ENCODE measurements at places on chromosomes 1 and 21.

GRCh38 chr1:220182656-220183055 is 88.7 kb downstream of the IARS2 start:
- no peak for DNase-seq

DNA sequence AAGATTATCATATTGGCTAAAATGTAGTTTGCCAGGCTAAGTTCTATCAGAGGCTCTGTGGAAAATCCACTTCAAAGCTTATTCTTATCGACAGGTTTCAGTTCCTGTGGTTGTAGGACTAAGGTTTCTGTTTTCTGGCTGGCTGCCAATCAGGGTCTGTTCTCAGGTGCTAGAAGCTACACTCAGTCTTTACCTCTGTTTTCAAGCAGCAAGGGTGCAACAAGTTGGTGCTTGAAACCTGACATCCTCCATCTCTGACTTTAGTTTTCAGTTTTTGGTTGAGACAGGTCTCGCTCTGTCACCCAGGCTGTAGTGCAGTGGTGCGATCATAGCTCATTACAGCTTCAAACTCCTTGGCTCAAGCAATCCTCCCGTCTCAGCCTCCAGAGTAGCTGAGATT is 15.3 kb upstream of the TMCO2 start:
- DNase-seq: peak; percentile 48

DNA sequence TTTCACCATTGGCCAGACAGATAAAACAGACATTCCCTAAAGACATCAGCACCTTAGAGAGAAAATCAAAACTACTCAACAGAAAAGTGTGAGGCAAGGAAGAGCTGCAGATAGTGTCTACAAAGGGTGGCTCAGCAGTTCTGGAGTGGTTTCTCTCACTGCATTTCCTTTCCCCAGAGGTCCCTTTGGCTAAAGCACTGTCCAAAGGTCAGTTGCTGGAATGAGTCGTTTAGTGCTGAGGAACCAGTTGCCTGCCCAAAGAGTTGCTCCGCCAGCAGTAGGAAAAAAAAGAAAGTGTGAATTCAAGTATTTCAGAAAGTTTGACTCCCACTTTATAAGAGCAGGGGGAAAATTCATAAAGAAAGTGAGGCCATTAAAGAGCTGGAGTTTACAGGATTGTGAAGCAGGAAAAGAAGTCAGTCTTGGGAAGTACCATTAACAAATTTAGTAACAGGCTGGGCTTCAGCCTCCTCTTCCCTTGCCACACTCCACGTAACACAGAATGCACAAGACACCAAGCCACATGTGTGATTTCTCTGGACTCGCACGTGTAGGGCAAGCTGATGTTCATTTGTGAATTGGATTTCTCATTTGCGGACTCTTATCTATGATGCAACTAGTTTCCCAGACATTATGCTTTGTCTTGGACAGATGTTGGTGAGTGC is 122.2 kb downstream of the RUNX1 start:
- no peak for DNase-seq

DNA sequence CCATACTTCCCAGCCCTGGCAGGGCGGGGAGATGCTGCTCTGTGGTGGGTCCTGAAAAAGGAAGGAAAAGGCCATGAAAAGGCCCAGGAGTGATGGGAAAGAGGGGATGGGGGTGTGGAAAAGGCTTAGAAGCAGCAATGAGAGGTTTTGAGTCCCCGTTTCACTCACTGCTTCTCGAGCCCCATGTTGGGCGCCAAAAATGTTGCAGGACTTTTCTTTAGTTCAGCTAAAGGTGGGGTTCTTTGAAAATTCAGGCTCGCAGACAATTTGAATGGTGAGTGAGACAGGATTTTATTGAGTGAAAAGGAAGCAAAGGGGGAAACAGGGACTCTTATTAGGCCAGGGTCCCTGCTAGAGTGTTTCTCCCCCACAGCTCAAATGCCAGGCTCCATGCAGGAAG is 93.1 kb downstream of the MRPS6 start:
- DNase-seq: peak; percentile 5

DNA sequence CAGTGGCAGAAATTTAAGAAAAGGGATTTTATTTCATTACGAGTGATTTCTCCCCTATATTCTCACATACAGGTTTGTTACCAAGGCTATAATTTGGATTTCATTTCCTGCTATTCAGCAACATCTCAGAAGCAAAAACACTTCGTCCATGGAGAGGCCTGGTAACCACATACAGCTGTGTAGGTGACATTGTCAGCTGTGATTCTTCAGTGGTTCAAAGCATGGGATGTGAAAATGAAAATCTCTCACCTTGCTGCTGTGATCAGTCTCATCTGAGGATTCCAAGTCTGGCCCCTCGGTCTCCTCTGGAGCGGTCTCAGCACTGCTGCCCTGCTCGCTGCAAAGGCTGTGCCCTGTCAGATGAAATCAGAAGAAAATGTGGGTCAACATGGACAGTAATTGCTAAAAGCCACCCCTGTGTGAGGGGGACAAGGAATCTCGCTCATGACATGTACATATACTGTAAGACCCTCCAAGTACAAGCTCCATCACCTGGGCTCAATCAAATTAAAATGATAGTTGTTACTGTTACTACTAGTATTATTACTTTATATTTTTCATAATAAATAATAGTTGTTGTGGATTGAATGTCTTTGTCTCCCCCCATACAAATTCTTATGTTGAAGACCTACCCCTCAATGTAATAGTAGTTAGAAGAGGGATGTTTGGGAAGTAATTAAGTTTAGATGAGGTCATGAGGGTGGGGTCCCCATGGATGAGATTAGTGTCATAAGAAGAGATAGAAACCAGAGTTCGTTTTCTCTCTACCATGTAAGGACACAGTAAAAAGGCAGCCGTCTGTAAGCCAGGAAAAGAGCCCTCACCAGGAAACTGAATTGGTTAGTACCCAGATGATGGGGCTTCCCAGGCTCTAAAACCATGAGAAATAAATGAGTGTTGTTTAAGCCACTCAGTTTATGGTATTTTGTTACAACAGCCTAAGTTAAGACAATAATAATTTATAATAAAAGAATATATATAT is 126.7 kb upstream of the KRTAP19-8 start:
- no peak for DNase-seq
